ENCODE measurements at places on chromosomes 16 and 17.

GRCh38 chr16:56974549-56975300 lies 13.0 kb downstream of the CETP start:
- DNase-seq: no peak

DNA sequence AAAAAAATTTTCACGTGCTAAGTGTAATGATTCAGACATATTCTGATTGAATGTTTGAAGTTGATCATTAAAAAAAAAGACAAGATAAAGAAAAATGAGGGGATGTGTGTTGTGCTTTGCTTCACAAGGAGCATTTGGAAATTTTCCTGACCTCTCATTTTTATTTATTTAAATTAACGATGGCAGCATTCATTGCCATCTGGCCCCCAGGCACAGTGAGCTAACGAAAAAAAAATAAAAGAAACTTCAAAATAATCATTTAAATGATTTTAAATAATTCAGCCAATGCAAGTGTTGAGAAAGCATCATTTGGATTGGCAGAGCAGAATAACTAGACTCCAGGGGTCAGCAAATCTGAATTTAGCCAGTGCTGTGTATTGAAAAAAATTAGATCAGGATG lies 1037.2 kb downstream of the CDH11 start:
- no peak for DNase-seq

- no peak for DNase-seq
Measured at GRCh38 chr16:88653101-88653500, 2.2 kb upstream of the CYBA start.

GRCh38 chr16:88640039-88640495 lies 1.7 kb downstream of the IL17C start:
- no peak for DNase-seq

DNA sequence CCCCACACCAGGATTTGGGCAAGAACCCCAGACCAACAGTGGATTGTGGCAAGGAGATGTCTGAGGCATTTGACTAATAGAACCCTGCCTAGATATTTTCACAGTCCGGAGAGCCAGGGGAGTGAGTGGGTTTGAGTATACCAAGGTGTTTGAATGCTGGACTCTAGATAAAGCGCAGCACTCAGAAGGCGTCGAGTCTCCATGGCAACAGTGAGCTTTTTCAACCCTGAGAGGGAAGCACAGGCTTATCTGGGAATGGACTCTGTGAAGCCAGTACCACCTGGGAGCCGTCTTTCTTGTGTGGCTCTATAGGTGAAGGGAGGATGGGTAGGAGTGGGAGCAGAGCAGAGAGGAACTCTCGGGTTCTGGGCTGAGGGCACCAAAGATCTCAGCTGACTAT lies 147.0 kb downstream of the SHISA6 start:
- DNase-seq: no peak

GRCh38 chr17:16352667-16353316 lies 477 bp downstream of the CENPV start:
- DNase-seq: no peak

- DNase-seq: no peak
Measured at GRCh38 chr16:68310437-68310773, 341 bp downstream of the SLC7A6OS start.

GRCh38 chr16:84678541-84678940 lies 21.3 kb upstream of the USP10 start:
- DNase-seq: no peak

DNA sequence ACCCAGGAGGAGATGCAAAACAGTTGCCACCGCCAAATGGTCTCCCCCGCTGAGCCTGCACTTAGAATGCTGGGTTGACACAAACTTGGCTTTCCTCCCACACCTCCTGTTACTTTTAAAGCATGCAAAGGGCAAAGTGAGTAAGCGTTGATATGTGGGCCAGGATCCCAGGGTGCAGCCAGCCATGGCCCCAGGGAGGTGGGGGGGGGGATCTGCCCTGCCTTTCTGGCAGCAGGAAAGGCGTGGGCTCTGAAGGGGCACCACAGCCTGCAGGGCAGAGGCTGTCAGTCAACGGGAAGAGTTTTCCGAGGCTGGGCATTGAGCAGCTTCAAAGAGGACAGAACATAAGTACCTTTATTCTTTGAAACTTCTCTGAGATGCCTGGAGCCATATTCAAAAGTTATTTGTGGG lies 142.3 kb downstream of the ABCC12 start:
- DNase-seq: no peak
